Retinal pigment epithelial cell (primary cell): ENCODE measurements at places on chromosomes 3 and 15.

DNA sequence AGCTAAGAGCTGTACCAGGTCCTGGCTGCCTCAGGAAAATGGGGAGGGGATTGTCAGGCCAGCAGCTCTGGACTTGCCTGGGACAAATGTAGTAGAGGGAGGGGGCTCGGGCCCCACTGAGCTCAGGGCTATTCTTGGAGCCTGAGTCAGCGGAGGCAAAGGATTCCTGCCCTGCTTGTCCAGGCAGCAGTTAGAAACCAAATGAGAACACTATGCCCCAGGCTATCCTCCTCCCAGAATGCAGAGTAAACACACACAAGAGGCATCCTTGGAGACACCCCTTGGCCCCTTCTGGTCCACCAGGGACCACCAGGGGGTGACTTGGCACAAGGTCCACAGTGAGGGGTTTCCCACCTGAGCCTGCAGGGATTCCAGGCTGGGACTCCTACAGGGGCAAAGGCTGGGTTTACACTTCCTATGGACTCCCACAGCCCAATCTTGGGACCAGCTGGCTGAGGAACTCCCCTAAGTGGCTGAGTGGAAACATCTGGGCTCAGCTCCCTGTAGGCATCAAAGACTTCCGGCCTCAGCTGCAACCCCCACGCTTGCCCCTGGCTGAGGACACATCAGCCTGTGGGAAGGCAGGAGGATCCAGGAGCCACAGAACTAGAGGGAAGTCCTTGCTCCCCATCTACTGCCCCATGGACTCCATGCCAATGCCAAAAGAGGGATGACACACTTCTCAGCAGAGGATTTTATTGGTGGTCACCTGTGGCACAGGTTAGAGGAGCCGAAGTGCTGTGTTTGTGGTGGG is 3.4 kb upstream of the COL7A1 start:
- no peak for DNase-seq

DNA sequence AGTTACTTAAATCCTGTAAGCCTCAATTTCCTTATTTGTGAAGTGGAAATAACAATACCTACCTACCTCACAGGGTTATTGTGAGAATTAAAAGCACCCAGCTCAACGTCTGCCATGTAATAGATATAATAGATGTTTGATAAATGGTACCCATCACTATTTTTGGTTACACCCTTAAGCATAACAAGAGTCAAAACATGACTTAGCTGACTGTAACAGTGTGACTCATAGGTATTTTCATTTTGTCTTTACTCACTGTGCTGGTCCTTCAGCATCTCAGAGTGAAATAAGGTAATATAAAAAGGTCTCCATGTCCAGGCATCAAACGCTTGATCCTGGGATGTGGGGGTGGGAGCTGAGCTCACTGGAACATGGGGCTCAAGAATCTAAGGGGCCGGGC is 3.1 kb downstream of the CPLX3 start:
- DNase-seq = no peak

GRCh38 chr3:28745436-28745835 is 396.8 kb upstream of the AZI2 start:
- DNase-seq = peak; percentile 19

DNA sequence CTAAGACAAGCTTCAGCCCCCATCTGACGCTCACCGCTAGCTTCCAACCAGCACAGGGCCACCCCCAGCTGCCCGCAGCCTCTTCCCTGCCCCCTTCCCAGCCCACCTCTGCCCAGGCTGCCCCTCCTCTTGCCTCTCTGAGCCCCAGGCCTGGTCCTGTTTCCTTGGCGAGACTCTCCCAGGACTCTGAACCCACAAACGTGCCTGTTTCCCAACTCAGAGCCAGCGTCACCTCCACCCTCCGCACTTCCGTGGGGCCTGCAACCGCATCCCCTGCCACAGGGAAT is 35.0 kb downstream of the ZXDC start:
- no peak for DNase-seq

- no peak for DNase-seq
Measured at GRCh38 chr3:81765400-81765799, 4.0 kb upstream of the GBE1 start.

DNA sequence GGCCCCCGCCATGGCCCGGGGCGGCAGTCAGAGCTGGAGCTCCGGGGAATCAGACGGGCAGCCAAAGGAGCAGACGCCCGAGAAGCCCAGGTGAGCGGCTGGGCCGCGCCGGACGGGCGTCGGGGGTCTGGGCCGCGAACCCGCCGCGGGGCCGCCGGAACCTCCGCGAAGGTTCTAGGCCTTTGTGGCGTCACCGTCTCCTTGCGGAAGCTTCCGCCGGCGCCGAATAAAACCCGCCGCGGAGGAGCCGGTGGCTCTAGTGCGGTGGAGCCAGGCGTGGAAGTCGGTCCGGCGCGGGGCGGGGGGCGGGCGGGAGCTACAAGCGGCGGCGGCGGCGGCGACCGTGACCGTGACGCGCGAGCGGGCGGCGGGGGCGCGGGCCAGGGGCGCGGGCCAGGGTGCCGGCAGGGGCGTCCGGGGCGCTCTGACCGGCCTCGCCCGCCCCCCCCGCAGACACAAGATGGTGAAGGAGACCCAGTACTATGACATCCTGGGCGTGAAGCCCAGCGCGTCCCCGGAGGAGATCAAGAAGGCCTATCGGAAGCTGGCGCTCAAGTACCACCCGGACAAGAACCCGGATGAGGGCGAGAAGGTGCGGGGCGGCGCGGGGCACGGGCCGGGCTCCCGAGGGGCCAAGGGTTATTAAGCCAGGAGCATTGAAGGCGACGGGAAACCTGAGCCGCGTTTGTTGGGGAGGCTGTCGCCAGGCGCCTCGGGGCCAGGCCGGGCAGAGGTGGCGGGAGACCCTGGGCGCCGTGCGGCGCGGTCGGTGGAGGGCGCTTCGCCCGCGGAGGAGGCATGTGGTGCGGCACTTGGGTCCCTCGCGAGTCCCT is at the start of gene DNAJA4:
DNAJA4 (plus strand) TSS at position 259 of the 833 bp plus-strand sequence; CDS start at position 461, 202 bp downstream.
- DNase-seq = no peak

GRCh38 chr3:138082085-138082991 is 33.1 kb downstream of the DZIP1L start:
- DNase-seq = no peak

DNA sequence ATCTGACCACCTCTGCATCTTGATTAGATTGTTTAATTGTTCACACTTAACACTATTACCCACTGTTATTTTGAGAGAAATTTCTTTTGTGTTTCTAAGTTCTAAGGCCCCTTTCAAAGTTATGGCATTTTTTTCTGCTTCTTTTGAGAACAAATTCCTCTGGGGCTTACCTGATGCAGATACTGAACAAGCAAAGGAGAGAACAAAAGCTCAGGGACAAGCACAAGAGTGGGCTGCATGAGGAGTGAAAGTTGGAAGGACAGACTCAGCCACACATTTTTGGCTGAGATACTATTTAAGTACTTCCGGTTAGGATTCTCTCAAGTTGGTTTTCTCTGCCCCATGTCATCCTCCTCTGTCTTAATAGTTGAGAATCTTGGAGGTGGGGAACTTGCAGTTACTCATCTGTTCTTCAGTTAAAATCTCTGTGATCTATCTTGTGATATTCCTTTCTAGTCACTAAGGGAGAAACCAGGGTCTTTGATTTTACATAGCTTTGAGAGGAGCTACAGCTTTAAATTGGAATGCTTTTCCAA is 54.7 kb downstream of the CMTM6 start:
- no peak for DNase-seq

DNA sequence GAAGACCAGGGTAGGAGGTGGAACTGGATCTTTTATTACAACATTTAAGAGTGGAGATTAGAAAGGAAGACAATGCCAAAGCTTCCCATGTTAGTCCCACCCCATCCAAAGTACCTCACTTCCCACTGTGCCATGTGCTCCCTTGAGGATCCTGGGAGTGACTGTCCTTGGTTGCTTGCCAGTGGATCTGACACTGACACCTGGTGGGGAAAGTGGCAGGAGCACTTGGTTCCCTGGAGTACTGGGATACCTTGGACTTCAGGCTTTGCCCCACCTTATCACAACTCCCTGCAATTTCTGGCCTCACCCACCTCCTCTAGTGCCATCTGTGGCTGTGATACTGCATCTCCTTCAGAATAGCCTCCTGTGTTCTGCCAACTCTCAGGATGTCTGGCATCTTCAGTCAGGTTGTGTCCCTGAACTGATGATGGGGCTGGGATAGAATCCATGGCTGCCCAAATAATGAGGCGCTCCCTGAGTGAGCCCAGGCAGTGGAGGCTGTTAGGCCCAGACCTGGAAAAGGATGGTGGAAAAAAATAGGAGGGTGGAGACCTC is 1.3 kb downstream of the ELL3 start:
- DNase-seq = no peak

- no peak for DNase-seq
Measured at GRCh38 chr3:50356553-50356952, 2.8 kb downstream of the TMEM115 start.

DNA sequence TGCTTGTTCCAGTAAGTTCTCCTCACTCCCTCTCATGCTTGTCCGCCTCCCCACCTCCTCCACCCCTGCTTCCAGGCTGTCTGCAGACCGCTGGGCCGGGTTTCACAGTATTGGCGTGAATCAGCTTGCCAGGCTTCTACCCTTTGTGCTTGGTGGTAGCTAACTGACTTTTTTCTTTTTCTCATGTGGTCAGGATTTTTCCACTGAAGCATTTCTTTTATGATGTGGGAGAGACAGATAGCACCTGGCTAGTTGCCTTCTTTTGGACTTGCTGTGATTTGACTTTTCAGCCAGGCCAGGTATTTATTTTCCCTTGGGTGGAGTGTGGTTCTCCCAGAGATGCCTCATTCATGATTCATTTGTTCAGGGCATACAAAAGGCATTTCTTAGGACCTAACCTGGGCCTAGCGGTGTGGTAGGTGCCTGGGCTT is 60.6 kb downstream of the ST6GAL1 start:
- DNase-seq = no peak

GRCh38 chr3:42706721-42707619 is 4.4 kb upstream of the HHATL start:
- DNase-seq = no peak

DNA sequence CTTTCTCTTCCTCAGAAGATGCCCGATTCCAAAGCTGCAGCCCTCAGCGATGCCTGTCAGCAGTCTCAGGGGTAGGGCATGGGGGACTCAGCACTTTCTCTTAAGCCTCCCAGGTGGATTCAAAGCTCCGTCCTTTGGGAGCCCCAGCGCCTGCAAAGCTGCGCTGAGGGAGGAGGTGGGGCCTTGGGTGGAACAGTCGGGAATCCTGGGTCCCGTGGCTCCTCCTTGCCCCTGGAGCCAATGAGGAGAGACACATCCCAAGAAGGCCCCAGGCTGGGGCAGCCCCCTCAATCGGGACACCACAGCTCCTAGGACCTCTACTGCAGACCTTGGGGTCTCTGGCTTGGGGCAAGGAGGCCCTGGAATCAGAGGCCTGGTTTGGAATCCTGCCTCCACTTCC is 227.5 kb upstream of the IGF1R start:
- no peak for DNase-seq

DNA sequence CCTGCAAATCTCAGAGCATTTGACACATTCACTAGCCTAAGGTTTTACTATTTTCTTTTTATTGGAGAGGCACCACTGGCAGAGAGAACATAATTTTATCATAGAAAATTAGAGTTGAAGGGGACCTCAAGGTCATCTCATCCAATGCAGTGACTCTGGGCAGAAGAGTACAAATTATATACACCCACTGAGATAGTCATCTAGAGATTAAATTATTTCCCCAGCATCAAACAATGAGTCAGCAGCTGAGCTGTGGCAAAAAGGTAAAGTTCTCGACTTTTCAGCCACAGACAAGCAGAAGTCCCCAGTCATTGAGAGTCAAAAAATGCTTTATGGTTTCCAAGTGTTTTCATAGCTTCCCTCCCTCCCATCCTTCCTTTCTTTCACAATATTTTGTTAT is 39.3 kb upstream of the SEMA6D start:
- DNase-seq = no peak

DNA sequence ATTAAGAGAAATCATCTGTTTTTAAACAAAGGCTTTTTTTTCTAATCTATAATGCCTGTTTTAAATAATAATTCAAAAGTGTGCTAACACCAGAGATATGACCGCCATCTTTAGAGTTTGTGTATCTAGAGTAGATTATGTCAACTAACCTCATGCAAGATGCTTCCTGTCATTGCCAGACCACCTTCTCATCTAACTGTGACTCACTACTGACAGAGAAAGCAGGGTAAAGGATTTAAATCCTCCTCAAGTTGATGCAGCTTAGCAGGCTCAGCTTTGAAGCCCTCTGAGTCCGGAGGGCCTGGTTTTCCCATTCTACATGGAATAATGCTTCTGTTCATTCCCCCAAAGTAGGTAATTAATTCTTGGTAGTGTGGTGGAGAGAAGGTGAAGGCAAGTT is 108.5 kb downstream of the ECT2 start:
- DNase-seq = no peak

DNA sequence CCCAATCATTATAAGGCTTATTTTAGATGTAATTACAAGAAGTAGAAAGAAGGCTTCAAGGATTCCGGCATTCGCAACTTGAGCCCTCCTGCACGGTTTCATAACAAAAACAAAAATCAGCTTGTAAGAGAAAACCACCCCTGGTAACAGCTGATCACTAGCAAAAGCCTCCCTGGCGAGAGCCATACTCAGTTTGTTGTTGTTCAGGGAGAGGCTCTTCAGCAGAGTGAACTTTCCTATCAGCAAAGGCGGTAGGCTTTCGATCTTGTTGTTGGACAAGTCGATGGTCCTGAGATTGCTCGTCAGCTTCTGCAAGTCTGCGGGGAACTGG is 710 bp downstream of the LRRC57 start:
- peak; percentile 8 for DNase-seq

GRCh38 chr3:157248590-157249422 is 88.9 kb upstream of the CCNL1 start:
- peak; percentile 84 for DNase-seq

DNA sequence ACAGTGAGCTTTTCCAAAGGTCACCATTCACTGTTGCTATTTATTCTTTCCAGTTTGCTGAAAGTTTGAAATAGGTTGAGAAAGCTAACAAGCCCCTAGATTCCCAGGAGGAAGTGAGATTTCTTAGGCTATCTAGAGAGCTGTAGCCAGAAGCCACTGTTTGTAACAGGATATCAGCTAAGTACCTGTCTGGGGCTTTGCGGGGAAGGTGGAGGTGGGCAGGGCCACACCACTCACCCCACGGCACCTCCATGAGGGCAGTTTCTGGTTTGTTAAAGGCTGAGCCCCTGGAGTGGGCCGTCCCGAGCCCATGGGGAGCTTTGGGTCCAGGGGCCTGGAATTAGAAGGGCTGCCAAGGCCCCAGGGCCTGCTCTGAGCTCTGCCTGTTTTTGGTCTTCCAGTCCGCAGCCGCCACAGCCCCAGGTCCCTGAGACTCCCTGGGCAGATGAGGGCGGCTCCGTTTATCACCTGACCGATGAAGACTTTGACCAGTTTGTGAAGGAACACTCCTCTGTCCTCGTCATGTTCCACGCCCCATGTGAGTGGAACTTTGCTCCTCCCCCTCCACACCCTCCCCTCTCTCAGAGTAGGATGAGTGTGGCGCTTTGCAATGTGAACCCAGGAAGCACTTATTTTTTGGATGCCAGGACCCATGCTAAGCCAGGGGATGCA is 63.4 kb downstream of the PDIA5 start:
- DNase-seq = no peak
